HS-27A (cell line): ENCODE measurements at places on chromosomes 7 and 10.

DNA sequence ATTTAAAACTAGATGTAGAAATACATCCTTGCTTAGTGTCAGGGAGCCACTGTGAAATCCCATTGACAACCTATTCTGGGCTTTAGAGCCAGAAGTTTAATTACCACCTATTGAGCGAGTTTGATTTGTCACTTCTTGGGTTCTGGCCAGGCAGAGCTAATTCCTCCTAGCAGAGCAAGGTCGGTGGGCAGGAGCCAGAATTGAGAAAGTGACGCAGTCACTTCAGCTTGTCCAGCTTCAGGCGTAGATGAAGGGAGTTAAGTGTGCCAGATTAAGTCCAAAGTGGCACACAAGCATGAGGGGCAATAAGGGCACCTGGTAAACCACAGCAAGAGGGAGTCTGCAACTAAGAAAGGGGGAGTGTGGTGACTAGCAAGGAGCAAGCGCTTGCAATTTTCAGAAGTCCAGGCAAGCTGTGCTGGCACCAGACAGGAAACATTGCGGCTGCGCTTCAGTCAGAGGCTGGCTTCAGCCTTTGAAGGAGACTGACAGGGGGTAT, 119.4 kb downstream of the ST7 start:
- DNase-seq = no peak

- no peak for DNase-seq
Observed at GRCh38 chr10:106566873-106567272, 597.6 kb downstream of the SORCS1 start.

- DNase-seq = no peak
Observed at GRCh38 chr10:21929070-21929469, 74.5 kb downstream of the DNAJC1 start.

- DNase-seq = no peak
Observed at GRCh38 chr7:155964543-155964942, 152.3 kb upstream of the SHH start.

- no peak for DNase-seq
Observed at GRCh38 chr10:13302821-13303555, 3.1 kb upstream of the PHYH start.

DNA sequence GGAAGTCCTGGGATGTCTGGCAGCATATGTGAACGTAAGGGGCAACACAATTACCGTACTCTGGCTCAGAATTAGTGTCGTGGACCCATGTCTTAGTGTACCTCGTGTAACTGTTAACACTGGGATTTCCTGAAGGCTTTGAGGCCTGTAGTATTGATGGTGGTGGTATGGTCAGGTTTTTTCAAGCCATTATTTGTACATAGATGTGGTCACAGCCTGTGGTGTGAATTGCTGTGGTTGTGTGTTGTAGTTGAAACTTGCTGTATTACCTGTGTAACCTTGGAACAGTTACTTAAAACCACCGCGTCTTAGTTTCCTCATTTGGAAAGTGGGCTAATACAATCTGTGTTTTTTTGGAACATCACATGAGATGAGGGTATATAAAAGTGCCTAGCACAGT, 5.3 kb downstream of the EXOC4 start:
- DNase-seq = no peak

DNA sequence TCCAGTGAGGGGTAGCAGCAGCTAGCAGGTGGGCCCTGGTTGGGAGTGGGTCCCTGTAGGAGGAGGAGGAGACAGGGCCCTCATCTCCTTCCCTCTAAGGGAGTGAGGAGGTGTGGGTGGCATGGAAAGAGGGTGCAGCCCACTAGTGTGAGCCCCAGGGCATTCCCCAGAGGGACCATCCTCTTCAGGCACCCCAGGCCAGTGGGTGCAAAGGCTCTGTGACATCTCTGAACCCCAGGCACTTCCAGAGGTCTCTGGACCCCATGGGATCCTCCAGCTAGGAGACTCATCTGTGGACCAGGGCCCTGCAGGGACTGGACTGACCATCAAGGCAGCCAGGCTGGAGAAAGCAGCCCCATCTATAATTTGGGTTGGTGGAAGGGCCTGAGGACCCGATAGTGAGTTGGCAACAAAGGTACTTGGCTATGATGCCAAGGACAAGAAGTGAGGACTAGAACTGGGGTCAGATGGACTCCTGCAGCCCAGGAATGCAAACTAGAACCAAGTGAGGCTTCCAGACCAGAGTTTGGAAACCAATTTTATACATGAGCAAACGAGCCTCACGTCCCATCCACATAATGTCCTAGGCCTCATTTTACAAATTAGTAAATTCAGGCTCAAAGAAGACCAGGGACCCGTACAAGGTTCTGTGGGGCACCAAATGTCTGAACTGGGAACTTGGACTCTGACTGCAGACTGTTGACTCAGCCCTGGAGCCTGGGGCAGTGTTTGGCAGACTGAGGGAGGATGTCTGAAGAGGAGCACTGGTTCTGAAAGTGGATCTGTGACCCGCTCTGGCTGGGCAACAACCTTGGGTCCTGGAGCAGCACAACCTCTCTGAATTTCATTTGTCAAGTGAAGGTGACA, 1.4 kb upstream of the VSTM4 start:
- no peak for DNase-seq

DNA sequence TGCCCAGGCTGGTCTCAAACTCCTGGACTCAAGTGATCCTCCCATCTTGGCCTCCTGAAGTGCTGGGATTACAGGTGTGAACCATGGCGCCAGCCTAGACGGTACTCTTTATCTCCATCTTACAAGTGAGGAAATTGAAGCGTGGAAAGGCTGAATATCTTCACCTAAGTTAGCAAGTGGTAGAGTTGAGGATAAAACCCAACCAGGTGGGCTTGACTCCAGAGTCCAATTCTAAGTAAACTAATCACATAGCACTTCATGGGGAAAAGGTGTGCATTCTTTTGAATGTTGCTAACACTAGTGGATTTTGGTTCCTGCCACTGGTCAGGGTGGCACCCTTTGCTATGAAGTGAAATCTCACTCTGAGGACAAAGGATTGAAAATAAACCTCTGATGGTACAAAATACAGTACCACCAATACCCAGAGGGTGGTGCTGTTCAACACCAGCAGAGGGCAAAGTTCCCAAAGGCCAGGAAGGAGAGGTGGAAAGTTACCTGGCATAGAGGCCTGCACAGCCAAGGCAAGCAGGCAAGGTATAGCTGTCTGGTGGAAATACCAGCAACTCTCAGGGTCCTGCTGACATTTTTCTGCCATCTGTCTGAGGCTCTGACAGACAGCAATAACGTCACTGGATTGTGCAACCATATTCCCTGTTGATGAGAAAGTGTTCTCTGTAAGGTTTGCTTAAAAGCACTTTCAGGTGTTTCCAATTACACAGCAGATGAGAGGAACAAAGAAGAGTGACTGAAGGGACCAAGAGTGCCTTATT, 17.6 kb downstream of the ZDHHC16 start:
- DNase-seq = no peak
